Stimulated activated CD4-positive, alpha-beta T cell treated with anti-CD3 and anti-CD28 coated beads, TNF-alpha, amount 100 ng/mL, for 24 hours (primary cell): ENCODE measurements at places on chromosomes 1 and 21.

GRCh38 chr1:165444897-165445370, at the start of gene RXRG:
TSS of gene RXRG (minus strand) at chr1:165445126. CDS start at chr1:165444893, 233 bp downstream.
- DNase-seq, result no peak

DNA sequence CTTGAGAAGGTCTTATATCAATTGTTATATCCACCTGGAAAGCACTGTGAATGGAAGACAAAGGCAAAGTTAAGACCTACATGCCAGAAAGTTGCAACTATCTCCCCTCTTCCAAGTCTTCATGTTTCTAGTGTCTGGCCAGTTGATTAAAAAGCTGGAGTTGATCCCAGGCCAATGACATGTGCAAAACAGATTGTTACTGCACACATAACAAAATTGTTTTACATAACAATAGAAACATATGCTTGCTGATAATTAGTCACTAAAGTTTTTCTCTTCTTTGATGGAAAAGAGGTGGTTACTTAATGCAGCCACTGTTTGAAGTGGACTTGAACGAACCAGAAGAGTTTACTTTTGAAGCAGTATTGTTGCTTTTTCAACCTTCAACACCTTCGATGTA, 158.2 kb downstream of the TGFBR3 start:
- DNase-seq, result no peak

- no peak for DNase-seq
Measured at GRCh38 chr1:22313321-22313720, 138.3 kb upstream of the ZBTB40 start.

DNA sequence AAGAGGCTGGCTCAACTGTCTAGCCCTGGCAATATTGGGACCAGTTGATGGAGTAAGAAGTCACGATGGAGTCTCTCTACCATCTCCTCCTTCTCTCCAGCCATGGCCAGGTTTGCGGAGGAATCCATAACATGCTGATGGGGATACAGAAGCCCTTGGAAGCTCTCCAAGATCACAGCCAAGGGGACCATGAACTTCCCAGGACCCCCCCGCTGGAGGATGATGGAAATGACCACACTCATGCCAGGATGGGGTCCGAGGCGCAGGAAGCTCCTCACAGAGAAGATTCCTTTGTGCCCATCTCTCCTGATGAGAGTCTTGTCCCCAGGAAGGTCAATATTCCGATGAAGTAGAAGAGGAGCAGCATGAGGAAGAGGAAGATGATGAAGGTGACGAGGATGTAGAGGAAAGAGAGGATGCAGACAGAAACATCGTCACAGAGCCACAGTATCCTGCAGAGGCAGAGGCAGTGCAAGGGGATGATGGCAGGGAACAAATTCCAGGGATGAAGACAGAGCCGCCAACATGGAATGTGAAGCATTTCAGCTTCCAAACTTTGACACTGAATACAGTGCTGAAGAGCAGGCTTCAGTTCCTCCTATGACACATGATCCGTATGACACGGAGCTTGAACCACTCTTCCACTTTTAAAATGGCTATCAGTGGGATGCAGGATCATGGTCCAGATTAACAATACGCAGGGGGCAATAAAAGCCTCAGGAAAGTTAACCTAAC, 57.9 kb upstream of the EDN2 start:
- no peak for DNase-seq

DNA sequence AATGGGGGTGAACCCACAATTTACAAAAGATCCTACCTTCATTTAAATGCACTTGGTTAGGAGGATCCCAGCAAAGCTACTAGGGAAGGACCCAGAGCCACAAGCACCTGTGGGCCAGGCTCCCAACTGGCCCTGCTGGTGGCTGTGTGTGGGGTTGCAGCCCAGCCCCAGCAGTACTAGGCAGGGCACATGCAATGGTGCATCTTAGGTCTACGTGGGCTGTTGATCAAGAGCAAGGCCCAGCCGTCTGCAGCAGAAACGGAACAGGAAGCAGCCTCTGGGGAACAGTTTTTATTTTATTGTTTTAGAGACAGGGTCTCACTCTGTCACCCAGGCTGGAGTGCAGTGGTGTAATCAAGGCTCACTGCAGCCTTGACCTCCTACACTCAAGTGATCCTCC, 134.1 kb upstream of the RAB4A start:
- no peak for DNase-seq

GRCh38 chr21:36513430-36513829, 33.5 kb upstream of the CLDN14 start:
- no peak for DNase-seq

- DNase-seq, result no peak
Measured at GRCh38 chr1:218250492-218250891, 34.6 kb upstream of the RRP15 start.
